ENCODE measurements at places on chromosomes 3 and 15.

DNA sequence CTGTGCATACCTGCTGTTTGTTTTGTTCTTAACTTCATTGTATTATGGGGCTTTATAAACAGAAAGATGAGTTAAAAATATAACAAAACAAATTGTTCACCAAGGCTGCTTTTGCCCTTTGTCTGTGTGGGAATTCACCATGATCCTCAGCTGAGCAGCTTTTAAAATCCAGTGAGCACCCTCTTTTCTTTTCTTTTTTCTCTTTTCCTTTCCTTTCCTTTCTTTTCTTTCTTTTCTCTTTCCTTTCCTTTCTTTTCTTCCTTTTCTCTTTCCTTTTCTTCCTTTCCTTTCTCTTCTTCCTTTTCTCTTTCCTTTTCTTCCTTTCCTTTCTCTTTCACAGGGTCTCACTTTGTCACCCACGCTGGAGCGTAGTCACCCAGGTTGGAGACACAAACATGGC lies 38.3 kb downstream of the RAB8B start:
- DNase-seq, result no peak

- no peak for DNase-seq
Measured at GRCh38 chr3:78497021-78497420, 1270.8 kb downstream of the ROBO1 start.

DNA sequence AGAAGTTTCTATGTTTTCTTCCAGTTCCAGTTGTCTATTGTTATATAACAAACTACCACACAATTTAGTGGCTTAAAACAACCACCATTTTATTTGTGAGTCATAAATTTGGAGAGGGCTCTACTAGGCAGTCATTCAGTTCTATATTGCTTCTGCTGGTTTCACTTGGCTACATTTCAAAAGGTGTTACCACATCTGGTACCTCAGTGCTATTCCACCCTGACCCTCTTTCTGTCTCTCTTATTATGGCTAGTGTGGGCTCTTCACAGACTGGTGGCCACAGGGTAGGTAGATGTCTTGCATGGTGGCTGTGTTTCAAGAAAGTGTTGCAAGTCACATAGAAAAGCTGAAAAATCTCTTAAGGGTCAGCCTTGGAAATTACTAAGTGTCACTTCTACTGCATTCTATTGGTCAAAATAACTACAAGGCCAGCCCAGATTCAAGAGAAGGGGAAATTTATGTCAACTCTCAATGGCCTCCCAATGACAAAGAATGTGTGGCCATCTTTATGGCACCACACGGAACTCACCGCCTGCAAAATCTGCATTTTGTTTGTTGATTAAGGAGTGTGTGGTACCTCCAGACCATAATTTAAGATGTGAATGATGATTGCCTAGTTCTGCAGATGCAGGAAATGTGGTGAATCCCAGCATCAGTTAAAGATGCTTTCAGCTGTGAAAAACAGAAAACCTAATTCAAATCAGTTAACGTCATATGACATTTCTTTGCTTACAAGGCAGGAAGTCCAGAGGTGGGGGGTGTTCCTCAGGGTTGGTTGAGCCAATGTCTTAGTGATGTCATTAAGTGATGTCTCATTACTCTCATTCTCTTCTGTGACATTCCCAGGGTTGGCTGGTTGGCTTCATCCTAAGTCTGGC lies 105.8 kb upstream of the RASGRP1 start:
- no peak for DNase-seq

DNA sequence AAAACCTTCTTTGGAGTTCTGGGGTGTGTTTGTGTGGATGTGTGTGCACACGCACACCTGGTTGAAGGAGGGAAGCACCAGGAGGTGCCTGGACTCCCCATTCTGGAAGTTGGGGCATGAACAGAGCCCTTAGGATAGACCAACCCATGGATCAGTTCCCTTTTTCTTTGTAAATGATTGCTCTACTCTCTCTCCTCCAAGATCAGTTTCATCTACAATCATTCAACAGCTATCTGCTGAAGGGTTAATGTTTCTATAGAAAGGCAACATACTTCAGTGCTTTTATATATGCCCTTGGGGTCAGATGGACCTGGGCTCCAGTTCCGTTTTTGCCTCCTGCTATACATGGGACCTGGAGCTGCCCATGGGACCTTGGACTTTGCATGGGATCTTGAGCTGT lies 352.1 kb upstream of the CFAP20DC start:
- no peak for DNase-seq

GRCh38 chr3:122920986-122921385 lies 106.6 kb downstream of the SEMA5B start:
- no peak for DNase-seq

DNA sequence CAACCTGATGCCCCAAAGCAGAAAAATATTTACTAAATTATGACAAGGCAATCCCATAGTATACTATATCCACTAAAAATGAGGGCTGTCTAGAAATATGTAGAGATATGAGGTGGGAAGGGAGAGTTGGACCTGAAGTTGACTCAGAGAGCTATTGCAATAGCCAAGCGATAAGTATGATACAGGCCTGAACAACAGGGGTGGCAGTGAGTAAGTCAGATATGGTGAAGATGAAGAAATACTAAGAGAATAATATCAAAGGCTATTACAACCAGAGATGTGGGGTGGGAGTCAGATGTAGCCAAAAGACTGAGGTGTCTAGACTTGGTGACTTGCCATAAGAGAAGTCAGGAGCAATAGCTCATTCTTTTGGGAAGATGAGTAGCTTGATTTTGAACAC lies 9.2 kb downstream of the HSPBAP1 start:
- DNase-seq, result no peak

DNA sequence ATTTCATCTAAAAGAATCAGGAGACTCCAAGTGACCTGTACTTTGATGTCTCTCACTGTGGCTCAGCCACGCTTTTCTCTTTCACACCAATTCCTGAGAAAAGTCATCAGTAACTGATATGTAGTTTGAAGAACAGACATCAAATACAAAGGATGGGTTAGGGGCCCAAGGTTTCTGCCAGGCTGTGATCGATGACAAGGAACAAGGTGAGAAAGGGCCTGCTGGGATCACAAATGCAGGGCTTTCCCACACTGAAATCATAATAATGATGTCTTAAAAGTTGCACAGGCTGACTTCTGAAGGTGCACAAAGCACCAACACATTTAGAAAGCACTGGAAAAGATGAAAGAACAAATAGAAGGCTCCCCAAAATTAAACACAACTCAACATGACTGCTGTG lies 396.9 kb downstream of the MAGI1 start:
- DNase-seq, result no peak

DNA sequence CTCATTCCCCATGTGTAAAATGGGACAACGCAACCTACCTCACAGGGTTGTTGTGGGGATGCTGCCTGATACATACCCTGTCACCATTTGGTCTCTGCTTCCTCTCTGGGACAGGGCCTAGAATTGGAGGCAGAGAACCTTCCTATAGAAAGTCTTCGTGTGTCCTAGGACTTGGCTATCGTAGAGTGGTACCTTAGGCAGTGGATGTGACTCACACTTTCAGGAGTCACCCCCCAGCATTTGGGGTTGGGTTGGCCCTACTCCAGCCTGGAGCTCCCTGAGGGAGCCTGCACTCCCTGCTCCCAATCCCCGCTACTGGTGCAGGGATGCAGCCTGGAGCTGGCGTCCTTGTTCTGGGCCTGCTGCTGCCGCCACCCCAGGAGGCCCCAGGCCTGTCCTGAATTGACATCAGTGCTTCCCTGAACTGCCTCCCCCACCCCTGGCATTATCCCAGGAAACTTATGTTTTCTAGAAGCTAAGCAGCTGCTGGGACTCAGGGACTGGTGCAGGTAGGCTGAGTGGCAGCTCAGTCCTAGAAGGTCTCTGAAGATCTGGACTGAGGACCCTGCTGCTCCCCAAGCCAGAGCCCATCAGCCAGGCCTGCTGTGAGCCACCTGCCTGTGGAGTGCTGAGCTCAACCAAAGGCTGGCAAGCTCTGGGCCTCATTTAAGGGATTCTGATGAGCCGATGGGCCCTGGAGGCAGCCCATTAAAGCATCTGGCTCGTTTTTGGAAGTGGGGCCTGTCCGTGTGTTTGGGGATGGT lies 9.9 kb downstream of the C15orf39 start:
- DNase-seq, result no peak

Measured in renal cortex interstitium (tissue), 15 donors.